ENCODE measurements at places on chromosomes 16 and 17. TPM values are rescaled to one million over a fixed set of nuclear protein-coding genes. Genes with fewer than 3 reads are reported as not detected.

DNA sequence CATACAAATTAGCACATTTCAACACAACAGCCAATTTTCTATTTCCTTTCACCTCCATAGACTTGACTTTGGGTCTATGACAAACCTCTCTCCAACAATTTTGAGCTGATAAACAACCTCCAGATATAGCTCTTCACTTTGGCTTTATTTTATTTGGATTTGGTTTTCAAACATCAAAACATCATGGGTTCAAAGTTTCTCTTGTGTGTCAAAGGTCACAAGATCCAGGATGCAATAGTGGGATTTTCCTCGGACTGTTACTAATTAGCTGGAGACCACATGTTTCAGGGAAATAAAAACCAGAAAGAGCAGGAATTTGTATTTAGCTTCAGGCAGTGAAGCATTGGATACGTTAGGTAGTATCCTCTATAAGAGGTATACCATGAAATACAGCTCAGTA, 351.0 kb upstream of the SOX9 start:
- no peak for DNase-seq

DNA sequence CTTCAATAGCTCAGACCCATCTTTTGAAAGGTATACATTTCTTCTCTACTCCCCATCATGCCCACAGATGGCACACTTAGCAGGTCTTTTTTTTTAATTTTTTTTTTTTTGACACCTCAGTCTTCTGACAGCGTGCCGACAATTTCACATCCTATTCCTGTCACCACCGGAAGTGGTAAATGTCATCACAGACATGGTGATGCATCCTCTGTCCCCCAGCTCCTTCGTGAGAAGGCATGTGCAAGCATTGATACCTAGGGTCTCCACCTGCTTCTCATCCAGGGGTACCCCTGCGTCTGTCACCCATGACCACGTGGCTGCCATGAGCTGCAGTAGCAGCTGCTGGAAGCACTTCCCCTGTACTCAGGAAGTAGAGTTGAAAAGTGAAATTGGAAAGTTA, 35.6 kb downstream of the ELAC2 start:
- no peak for DNase-seq

DNA sequence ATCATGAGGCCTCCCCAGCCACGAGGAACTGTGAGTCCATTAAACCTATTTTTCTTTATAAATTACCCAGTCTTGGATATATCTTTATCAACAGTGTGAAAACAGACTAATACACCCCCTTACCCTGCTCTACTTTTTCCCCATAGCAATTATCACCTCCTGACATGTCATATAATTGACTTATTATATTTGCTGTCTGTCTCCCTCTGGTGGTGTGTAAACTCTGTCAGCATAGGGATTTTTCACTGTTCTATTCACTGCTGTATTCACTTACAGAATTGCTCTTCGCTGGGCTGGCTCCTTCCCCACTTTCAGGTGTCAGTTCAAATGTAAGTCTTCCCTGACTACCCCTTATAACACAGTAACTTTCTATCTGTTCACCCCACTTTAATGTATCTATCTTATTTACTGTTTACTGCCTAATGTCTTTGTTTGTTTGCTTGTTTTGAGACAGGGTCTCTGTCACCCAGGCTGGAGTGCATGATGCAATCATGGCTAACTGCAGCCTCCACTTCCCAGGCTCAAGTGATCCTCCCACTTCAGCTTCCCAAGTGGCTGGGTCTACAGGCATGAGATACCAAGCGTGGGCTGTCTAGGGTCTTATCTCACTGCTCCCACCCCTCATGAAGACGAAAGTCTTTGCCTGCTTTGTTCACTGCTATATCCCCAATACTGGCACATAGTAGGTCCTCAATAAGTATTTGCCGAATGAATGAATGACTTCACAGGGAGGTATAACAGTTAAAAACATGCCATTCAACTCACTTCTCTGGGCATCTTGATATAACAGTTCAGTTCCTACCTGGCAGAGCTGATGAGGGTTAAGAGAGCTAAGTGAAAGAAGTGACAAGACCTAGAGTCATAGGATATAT, 52.4 kb upstream of the CDH3 start:
- no peak for DNase-seq

- peak; percentile 88 for DNase-seq
Observed at GRCh38 chr16:70746040-70746707, 54.8 kb downstream of the VAC14 start.

- peak; percentile 36 for DNase-seq
Observed at GRCh38 chr17:17147821-17148220, 58.3 kb downstream of the PLD6 start.

SNAI3 gene
- total RNA-seq, result not detected

DNA sequence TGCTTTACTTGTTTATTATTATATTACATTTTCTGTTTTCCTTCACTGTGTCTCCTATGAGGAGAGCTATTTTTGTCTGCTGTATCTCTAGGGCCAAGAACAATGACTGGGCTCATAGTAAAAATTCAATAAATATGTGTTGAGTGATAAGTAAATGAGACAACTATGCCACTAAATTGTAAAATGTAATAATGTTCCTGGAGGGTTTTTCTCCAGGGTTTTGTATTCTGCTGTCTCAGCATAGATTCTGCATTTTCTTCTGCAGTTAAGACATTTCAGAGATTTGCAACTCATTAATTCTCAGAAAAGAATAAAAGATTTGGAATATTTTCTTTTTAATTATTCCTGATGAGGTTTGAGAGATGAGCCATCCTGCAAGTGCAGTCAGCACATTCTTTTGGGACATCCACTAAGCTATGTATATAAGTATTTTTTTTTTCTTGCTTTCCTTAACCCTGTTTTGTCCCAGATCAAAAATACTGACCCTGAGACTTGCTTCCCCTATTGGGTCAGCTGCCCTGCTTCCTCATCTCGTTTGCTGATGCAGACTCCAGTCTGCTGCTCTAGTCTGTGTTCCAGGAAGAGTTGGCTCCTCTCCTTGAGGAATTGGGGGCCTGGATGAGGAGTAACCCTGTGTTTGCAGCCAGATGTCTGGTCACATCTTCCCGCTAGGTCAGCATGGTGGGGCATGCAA, 122.9 kb downstream of the ABCA8 start:
- no peak for DNase-seq

CDC42EP4 gene
- 39.7 TPM for total RNA-seq

DNA sequence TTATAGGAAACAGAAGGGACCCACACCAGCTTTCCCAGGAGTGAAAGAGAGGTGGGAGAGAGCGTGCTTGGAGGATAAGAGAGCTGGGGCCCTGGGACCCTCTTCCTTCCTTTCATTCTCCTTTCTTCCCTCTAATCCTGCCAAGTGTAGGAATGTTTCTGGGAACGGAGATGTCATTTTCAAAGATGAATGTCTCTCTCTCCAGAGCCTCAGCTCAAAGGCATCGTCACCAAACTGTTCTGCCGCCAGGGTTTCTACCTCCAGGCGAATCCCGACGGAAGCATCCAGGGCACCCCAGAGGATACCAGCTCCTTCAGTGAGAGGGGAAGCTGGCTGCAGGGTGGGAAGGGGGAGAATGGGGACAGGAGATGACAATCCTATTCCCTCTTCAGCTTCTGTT, 2.0 kb downstream of the FGF11 start:
- DNase-seq, result no peak

- DNase-seq, result no peak
Observed at GRCh38 chr16:58948244-58948643, 214.1 kb upstream of the GOT2 start.

- DNase-seq, result peak; percentile 61
Observed at GRCh38 chr16:24508614-24509013, 30.8 kb upstream of the RBBP6 start.

- no peak for DNase-seq
Observed at GRCh38 chr16:56106527-56106926, 84.8 kb upstream of the GNAO1 start.

GSDMA gene
- not detected for total RNA-seq

DNA sequence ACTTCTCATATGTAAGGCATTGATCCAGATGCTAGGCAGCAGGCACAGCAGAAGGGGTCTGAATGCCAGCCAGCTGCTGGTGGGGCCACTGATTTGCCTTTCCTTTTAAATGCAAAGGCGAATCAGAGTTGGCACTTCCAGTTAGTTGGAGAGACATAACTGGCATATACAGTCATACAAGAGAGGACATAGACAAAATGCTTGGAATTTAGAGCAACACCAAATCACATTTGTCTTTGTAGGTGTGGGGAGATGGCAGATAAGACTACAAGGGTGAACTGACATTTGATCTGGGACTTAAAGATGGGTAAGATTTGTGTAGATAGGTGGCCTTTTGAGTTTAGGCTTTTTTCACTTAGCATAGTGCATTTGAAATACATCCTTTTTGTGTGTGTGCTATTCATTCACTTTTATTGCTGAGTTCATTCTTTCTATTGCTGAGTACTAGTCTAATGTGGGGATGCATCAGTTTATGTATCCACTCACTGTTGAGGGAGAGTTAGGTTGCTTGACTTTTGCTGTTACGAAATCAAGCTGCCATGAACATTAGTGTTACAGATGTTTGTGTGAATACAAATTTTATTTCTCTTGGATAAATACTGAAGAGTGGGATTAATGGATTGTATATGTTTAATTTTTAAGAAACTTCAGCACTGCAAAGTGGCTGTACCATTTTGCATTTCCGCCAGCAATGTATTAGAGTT, 74.1 kb downstream of the SPECC1 start:
- DNase-seq, result no peak

GGA2 gene
- total RNA-seq, result 10.0 TPM

HCRT gene
- total RNA-seq, result not detected

- DNase-seq, result peak; percentile 60
Observed at GRCh38 chr17:74532115-74532514, 840 bp upstream of the CD300LB start.

SLC6A2 gene
- total RNA-seq, result not detected

CRHR1 gene
- 0.63 TPM for total RNA-seq

- DNase-seq, result no peak
Observed at GRCh38 chr16:84105301-84105815, 11.4 kb downstream of the MBTPS1 start.

DNA sequence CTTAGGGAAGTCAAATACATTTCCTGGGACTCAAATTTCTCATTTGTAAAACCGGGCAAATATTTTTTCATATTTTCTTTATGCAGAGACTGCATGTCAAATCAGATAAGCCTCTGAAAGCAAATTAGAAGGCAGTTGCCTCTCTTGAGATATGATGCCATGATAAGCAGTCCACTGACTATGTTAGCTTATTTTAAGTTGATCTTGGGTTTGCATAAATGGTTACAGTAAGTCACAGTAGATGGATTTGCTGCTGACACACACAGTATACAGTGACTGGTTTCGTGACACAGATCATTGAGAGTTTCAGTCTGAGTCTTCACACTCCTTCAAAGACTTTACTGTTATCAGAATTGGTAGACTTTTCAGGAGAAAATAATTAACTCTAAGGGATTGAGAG, 927.6 kb upstream of the CDH8 start:
- no peak for DNase-seq

- no peak for DNase-seq
Observed at GRCh38 chr17:28686296-28686695, 24.3 kb downstream of the SUPT6H start.

Measured in Daoy (cell line).